ENCODE measurements at places on chromosomes 3 and 15.

DNA sequence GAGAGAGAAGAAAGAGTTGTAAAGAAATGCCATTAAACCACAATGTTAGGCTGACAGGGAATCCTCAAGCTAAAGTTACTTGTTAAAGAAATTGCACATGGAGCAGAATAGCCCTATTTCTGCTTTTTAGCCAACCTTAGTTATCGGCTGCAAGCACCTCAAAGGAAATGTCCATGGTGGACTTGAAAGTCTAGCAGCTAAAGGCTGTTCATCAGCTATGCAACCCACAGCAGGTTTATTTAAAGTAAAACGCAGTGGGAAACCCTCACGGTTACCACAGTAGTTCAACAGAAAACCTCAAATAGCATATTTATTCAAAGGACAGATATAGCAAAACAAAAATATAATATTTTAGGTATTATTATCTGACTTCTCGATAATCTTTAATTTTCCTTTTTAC, 967.2 kb downstream of the IGSF11 start:
- DNase-seq, result no peak

DNA sequence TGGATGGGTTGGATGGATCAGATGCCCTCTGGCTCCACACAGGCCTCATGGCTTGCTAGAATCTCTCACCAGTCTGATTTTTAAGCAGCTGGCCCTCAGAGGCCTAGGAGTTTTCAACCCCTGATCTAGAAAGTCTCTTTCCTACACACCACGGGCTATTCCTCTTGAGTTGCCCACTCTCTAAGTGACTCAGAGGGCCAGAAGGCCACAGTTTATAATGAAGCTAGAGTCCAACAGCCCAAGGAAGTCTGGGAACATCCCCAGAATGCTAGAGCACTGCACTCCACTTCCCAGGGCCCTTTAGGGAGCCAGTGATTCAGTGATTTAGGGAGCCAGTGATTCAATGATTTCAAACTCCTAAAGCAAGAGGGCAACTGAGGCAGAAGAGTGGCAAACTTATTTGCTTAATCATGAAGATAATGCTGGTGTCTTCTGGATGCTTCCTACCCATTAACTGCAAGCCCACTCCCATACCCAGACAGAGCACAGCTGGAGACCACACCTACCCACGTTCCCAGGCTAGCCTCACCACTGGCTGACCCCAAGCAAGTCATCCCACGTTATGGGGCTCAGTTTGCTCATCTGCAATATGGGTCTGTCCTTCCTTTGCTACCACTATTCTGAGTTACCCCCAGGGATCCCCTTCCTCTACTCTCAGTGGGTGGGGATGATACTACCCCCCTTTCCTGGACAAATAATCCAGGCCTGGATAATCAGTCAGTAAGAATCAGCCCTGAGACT, 36.7 kb downstream of the ABTB1 start:
- DNase-seq, result no peak

DNA sequence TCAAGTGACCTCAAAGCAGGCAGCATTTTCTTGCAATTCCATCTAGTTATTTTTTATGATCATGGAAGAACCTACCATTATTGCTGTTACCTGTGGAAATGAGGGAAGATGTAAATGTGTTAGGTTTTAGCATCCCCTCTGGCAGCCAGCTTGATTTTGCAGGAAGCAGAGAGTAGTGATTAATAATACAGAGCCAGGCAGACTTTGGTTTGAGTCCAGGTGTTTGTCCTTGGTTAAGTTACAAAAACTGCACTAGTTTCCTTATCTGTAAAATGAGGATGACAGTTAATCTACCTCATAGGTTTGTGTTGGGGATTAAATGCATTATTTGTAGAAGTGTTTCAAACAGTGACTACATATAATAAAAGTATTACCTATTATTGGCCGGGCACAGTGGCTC, 6.7 kb upstream of the ZNF621 start:
- DNase-seq, result no peak

- DNase-seq, result no peak
These were observed 257.1 kb downstream of the TUSC7 start for GRCh38 chr3:116966649-116967048.

GRCh38 chr15:29334544-29334943, 64.9 kb upstream of the NSMCE3 start:
- no peak for DNase-seq

- no peak for DNase-seq
These were observed 48.5 kb upstream of the SKIL start for GRCh38 chr3:170309046-170309445.

GRCh38 chr15:69983696-69984265, 113.9 kb downstream of the TLE3 start:
- no peak for DNase-seq

GRCh38 chr3:187072102-187072501, 67.2 kb downstream of the RPL39L start:
- no peak for DNase-seq

GRCh38 chr3:122484985-122485384, 29.8 kb downstream of the KPNA1 start:
- no peak for DNase-seq

GRCh38 chr3:50612234-50612882, 784 bp upstream of the CISH start:
- DNase-seq, result no peak

DNA sequence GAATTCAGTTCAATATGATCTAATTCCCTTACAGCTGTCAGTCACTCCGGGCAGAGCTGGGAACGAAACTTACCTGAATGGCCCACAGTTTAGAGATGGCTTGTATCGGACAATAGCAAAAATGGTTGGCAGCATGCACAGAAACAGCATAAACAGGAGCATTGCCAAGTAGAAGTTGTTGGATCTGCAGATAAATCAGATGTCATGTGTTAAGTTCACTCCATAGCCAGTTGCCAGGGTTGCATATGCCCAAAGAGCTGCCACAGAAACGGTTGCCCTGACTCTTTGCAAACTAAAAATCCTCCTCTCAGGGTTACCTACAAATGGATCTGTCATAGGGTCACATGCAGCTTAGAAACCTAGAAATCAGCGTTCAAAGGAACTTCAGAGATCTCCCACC, 15.4 kb upstream of the STARD5 start:
- no peak for DNase-seq

- DNase-seq, result no peak
These were observed 216.3 kb upstream of the RGMA start for GRCh38 chr15:93305306-93305705.

DNA sequence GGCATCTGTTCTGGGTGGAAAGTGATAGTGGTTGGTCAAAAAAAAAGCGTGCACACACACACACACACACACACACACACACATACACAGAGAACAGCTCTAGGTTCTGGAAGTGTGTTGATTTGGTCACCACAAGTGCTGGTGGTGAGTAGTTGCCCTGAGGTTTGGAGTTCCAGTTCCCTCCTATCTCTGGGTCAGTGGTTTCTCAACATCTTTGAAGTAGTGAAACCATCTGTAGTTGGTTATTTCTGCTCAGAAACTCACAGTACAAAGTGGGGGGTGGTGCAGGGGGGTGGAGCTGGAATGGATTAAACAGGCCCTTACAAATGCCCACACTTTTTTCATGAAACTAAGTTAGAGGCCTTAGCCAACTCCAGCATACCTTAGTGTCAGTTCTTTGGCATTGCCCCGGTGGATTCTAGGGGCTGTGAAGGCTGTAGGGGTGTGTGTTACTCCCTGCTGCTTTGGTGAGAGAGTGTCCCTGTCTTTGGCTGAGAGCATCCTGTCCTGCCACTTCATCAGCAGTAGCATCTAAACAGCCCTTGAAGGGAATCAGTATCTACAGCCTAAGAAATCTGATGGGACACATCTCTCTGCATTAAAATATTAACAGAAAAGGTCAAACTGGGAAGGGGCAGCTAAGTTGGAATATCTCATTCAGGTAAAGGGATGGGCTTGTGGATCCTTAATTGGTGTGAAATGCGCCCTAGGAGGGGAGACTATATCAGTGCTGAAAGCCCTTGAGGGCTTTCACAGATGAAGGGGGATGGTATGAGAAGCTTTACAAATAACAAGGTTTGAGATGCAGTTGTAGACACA, 20.6 kb downstream of the SMAD3 start:
- no peak for DNase-seq

DNA sequence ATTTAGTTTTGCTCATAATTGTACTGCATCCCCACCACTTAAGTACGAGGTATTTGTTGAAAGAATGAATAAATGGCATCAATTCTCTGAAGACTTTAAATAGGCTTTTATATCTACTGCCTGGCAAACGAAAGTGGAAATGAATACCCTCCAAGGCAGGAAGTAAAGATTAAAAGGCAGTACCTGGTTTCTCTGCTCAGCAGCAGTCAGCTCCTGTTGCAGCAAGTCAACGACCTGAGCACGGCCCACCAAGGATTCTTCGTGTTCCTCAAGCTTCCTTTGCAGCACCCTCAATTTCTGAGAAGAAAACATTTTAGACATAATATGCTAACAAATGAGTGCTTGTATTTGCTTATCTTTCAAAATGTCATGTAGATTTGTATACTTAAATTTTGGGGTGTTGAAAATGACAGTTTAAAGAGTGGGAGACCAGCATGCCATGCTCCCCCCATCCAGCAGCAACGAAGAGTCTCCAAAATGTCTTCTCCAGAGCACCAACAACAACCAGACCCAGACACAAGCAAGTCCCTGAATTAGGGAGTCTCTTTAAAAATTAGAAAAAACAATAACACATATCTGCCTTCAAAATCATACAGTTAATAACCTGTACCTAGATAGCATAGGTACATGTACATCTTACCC, 31.2 kb downstream of the GOLGB1 start:
- peak; percentile 29 for DNase-seq

GRCh38 chr3:14203521-14204079, 25.0 kb downstream of the LSM3 start:
- DNase-seq, result no peak

GRCh38 chr15:50315814-50316630, 39.0 kb downstream of the GABPB1 start:
- peak; percentile 39 for DNase-seq

DNA sequence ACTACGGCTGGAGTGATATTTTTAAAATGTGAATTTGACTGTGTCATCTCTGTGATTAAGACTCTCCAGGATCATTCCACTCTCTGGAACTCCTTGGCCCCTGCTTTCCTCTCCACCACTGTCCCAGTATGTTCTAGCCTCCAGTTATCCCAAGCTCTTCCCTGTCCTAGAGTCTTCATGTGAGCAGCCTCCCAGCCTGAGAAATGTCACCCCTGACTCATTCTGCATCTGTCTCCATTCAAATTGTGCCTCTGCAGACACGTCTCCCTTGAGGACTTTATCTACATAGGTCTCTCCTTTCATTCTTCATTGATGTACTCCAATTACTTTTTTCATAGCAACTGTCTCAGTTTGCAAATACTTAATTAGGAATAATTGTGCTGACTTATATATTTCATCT, 317.7 kb upstream of the ADAMTS9 start:
- no peak for DNase-seq

- DNase-seq, result no peak
These were observed 98.1 kb upstream of the SYNPR start for GRCh38 chr3:63179862-63180522.

- no peak for DNase-seq
These were observed 5.9 kb downstream of the RNU6-1 start for GRCh38 chr15:67833710-67834511.

GRCh38 chr15:92920595-92921161, 20.6 kb downstream of the CHD2 start:
- no peak for DNase-seq

GRCh38 chr3:58013973-58014649, 5.9 kb downstream of the FLNB start:
- no peak for DNase-seq

GRCh38 chr3:167837466-167837865, 101.9 kb downstream of the SERPINI1 start:
- no peak for DNase-seq

- no peak for DNase-seq
These were observed 179.1 kb downstream of the SLC9A9 start for GRCh38 chr3:143668924-143669790.

- DNase-seq, result no peak
These were observed 53.4 kb upstream of the LRIG1 start for GRCh38 chr3:66554178-66554577.

DNA sequence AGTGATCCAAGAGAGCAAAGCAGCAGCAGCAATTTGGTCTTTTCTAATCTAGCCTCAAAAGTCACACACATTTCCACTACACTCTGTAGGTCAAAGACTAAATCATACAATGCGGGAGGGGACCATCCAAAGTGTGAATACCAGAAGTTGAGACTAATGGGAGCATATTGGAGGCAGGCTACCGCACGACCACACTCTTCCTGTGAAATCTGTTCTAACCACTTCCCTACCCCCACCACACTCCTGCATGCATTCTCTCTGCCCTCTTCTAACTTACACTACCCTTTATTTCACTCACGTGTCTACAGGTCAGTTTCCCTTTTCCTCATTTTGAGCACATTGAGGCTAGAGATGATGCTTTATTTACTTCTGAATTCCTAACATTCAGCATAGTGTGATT, 23.7 kb upstream of the PRTG start:
- DNase-seq, result no peak

- DNase-seq, result no peak
These were observed 30.1 kb upstream of the FGD5 start for GRCh38 chr3:14788644-14789043.

- DNase-seq, result no peak
These were observed 214.4 kb upstream of the SOX2 start for GRCh38 chr3:181497358-181497757.

- no peak for DNase-seq
These were observed 57.3 kb downstream of the DIPK2A start for GRCh38 chr3:144028798-144029411.

- no peak for DNase-seq
These were observed 1.4 kb downstream of the ISLR start for GRCh38 chr15:74174958-74175253.

DNA sequence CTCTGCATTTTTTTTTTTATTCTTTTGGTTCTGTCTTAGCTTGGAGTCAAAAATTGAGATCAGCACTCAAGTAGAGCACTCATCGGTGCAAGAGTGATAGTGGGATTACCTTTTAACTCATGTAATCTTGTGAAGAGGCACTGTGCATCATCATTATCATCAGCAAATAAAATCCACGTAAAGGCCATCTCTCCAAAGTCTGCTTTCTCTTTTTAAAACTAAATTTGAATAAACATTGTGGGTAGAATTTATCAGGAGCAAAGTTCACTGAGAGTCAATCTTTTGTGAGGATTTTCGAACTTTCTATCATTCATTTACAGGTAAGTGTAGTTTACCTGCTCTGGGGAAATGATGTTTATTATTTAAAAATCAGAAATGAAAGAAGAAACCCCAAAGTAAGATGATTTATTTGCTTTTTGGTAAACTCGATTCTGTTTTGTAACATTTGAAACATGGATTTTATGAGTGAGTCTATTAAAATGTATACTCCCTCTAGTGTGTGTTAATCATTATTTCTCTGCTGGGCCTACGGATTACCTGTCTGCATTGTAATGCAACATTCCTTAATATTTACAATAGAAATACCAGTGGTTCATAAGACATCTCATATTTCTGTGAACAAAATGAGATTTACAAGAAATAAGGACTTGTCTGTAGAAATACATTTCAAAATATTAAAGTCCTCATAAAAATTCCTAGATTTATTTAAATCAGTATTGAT, 327.7 kb upstream of the NAALADL2 start:
- DNase-seq, result no peak
